ENCODE measurements at places on chromosomes 2 and 18.

DNA sequence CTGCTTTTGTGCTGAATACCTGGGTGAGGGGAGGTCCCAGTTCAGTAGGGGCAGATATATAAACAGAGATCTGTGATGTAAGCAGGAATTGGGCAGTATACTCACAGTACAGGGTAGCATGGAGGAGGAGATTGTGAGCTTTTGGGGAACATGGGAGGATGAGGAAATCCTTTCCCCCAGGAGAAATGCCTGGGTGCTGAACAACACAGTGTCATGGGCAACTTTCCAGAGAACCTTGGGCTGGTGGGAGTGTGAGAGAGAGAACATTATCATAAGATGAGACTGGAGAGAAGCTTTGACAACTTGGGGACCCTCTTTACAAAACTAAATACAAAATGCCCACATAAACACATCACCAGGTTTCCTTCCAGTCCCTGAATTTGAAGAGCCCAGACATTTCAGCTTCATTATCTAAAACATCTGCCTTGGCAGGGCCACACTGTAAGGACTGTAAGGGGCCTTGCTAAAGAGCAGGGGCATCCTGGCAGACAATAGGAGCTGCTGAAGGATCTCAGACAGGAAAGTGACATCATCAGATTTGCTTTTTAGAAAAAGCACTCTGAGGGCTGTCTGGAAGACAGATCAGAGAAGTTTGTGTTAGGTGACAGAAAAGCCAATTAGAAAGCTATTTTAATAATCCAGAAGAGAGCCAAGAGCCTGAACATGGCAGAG lies 303.1 kb upstream of the FBXO11 start:
- no peak for DNase-seq

- DNase-seq, result no peak
These were observed 31.1 kb downstream of the SERTAD2 start for GRCh38 chr2:64622443-64623241.

GRCh38 chr2:197254776-197255530 lies 55.6 kb downstream of the ANKRD44 start:
- DNase-seq, result no peak

GRCh38 chr18:25228410-25228809 lies 123.6 kb downstream of the ZNF521 start:
- DNase-seq, result no peak

- no peak for DNase-seq
These were observed 62.1 kb downstream of the SIGLEC15 start for GRCh38 chr18:45887585-45887984.

- DNase-seq, result no peak
These were observed 14.3 kb upstream of the RAPH1 start for GRCh38 chr2:203549406-203549805.

DNA sequence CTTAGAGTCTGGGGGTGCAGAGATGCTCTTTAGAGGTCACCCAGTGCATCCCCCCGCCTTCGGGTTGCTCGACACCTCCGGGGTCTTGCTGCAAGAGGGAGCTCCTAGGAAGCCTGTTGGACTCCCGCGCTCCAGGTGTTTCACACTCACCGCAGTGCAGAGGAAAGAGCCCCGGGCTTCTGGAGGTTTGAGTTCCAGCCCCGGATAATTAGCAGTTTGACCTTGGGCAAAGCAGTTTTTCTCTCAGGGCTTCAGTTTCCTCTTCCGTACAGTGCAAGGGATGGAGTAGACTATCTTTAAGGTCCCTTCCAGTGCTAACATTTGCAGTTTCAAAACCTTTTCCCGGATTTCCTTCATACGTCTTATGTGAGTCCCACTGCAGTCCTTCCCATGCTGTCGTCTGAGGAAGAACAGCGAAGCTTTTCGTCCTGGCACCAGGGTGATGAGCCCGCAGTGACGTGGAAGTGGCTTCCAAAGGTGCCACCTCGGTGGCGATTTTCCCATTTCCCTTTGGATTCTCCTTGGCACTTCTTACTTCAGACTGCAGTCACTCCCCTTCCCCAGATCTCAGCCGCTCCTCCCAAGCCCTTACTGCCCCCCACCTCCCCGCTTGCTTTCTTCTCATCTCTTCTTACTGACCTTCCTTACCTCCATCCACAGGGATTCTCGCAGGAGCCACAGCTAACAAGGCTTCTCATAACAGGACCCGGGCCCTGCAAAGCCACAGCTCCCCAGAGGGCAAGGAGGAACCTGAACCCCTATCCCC lies 585 bp downstream of the PNKD start:
- DNase-seq, result no peak

DNA sequence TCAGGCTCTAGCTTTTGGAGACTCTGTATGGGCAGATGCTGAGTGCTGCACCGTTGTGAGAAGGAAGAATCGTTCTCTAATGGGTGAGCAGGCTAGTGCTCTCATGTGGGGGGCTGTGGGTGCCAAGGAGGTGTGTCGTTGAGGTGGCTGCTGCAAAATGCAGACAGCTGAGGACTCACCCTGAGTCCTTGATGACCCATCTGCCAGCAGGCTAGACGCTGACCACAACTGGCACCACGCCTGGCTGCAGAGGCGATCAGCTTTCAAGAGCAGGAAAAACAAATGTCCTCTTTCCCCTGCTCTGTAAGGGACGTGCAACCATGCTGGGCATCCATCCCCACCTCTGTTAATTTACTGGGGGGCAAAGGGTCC lies 48.2 kb downstream of the HAUS1 start:
- DNase-seq, result no peak

GRCh38 chr2:24402242-24403097 lies 42.1 kb upstream of the ITSN2 start:
- DNase-seq, result no peak

DNA sequence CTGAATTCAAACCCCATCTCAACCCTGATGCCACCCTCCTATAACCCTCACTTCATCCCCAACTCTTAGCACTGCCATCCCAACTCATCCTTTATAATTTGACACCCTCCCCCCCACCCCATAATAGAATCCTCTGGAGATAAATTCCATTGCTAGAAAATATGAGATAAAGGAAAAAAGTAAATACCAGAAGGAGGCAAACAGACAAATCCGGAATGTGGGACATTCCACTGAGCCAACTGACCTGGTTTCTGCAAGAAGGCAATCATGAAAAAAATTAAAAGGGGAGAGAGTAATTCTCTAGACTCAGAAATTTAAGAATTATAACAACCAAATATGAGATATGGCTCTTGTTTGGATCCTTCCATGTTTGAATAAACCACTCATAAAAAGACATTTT lies 132.4 kb downstream of the CYP26B1 start:
- no peak for DNase-seq

DNA sequence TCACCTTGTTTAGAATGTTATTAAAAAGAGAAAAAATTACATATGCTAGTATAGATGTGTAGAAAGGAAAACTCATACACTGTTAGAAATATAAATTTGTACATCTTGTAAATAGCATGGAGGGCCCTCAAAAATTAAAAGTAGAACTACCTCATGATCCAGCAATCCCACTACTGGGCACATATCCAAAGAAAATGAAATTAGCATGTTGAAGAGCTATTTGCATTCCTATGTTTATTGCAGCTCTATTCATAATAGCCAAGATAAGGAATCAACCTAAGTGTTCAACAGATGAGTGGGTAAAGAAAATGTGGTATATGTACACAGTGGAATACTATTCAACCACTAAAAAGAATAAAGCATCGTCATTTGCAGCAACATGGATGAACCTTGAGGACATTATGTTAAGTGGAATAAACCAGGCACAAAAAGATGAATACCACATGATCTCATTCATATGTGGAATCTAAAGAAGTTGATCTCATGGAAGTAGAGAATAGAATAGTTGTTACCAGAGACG lies 251.5 kb upstream of the THUMPD2 start:
- no peak for DNase-seq

- no peak for DNase-seq
These were observed 10.3 kb upstream of the AGXT start for GRCh38 chr2:240858321-240858720.

DNA sequence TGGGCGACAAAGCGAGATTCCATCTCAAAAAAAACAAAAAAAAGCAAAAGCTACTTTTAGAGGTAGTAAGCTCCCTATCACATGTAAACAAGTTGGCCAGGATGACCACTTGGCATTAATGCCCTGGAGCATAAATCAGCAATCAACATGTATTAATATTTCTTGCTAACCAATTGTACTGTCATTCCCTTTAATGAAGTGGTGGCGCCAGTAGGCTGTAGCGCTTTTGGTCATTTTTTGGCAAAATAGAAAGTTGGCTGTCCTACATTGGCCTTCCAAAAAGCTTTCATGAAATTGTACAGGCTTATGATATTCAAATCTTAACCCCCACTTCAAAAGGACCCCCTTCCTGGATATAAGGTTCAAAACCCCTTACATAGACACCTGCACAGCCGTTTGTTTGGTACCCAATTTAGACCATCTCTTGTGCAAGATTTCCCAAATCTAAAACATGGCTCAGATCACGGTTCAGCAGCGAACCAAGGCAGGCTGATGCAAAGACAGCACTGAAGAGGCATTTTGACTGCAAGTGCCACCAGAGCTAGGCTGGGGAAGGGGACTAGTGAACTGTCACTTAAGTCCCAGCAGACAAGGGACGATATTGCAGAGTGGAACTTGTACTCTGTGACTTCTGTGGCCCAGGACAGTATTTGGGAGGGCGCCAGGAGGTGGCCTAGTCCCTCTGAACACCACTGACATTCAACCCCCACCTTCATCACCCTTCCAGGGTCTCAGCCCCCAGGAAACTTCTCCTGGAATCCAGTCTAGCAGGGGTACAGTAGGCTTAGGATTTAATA lies 31.9 kb downstream of the SMAD7 start:
- DNase-seq, result no peak

DNA sequence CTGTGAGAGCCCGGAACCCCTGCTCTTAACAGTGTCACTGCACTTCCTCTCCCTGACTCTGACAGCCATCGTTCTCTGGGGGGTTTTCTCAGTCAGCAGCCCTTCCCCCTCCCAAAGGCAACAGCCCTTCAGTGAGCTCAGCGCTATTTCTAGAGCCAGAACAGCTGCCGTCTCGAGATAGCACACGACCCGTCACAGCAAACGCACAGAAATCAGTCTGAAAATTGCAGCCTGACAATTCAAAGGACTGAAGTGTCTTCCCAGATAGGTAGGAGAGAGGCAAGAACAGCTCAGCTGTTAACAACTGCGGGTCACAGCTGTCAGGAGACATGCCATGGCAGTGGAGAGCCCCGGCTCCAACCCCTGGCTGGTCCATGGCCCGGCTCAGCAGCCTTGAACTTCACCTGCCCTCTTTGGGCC lies 45.4 kb downstream of the ST8SIA5 start:
- DNase-seq, result no peak

- no peak for DNase-seq
These were observed 17.6 kb upstream of the PPP4R1 start for GRCh38 chr18:9631814-9632496.

GRCh38 chr2:193583638-193584400 lies 1389.1 kb upstream of the TMEFF2 start:
- no peak for DNase-seq

- DNase-seq, result no peak
These were observed 27.8 kb downstream of the ANKRD62 start for GRCh38 chr18:12121175-12122042.

DNA sequence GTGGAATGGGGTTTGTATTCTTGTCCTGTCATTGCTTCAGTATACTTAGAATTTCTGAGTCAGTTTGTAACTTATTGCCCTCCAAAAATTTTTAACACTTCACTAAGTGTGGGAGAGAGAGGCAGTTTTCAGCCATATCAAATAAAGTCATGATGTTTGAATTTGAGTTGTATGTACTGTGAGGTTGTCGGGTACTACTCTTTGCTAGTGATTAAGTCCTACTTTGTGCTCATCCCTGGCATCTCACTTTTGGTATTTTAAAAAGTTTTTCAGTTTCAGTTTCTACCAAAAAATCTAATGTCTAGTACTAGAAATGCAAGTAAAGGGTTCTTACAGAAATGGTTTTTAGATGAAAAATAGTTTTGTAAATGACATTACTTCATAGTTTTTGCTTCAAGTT lies 40.7 kb downstream of the EIF5B start:
- DNase-seq, result no peak

GRCh38 chr2:14340703-14341102 lies 291.8 kb upstream of the LRATD1 start:
- DNase-seq, result no peak

DNA sequence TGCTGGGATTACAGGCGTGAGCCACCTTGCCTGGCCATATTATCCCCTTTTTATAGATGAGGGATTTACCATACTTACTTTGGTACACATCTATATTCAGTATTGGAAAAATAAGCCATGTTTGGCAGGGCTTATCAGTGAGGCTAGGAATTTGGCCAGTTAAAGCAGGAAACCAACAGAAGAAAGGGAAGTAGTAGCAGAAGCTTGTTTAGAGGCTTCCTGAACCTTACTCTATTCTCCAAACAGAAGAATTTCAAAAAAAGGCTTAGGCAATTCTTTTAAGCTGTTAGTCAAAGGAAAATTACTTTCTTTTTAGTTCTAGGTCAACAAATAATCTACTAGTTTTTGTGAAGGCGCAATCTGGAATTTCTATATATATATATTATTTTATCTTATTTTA lies 3.2 kb upstream of the GLS start:
- no peak for DNase-seq

- DNase-seq, result no peak
These were observed 366.1 kb downstream of the EN1 start for GRCh38 chr2:118481299-118481698.

- no peak for DNase-seq
These were observed 588 bp downstream of the CHAC2 start for GRCh38 chr2:53768242-53768542.

DNA sequence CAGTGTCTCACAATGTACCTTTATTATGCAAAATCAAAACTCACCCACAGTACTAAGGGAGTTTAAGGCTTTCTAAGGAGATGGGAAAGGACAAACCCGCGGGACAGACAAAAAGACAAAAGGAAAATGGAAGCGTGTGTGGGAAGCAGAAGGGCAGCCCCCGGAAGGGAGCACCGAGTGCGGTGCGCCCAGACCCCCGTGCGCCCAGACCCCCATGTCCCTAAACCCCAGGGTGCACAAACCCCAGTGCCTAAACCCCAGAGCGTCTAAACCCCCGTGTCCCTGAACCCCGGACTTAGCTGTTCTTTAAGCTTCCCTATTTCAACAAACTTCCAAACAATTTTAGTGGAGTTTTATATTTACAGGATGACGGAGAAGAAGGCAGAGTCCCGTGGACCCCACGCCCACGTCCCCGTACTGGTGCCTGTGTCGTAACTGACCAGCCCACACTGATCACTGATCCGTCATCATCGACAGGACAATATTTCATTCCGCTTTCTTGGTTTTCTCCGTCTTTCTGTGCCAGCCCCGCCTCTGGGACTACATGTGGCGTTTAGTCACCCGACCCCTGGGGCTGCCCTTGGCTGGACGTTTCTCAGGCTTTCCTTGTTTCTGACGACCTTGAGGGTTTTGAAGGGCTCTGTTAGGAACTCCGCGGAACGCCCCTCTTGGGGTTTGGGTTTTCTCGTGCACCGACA lies 76.9 kb downstream of the RTP5 start:
- DNase-seq, result no peak

GRCh38 chr18:54129448-54130067 lies 94.9 kb downstream of the MBD2 start:
- no peak for DNase-seq

GRCh38 chr2:72414137-72414760 lies 266.6 kb upstream of the CYP26B1 start:
- no peak for DNase-seq

Measured in activated CD8-positive, alpha-beta memory T cell treated with anti-CD3 and anti-CD28 coated beads, Interleukin-2, amount 50 U/mL, for 4 hours (primary cell).